ENCODE measurements at places on chromosomes 16 and 17.

DNA sequence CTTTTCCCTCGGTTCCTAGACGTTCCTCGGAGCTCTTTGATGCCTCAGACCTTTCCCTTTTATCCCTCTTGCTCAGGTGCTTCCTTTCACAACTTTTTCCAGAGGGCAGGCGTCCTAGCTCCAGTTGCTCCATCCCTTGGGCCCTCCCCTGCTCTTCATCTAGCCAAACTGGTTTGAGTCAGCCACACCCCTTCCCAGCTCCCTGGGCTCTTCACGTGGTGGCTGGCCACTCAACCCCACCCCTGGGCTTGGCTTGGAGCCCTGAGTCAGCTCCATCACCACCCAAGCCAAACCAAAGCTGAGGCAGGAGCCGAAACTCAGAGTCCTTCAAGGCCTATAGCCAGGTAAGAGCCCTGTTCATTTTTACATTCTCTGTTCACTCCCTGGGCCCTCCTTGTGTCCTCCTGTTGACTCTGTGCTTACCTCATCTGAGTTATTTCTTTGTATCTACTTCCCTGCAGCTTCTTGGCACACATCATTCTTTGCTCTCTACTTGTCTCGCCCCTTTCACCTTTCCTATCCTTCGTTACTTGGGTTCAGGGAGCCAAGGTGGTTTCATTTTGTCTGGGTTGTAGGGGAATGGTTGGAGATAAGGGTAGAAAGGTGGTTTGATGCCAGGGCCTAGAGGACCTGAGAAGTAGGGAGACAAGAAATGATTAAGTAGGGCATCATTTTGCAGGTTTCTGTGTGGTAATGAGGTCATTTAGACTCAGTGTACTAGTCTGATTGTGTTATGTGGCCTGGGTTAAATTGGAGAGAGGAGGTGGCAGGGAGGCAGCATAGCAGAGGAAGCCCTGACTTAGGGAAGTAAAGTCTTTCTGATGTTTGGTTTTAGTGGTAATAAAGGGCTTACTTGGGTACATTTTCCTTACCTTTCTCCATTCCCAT is 7.6 kb upstream of the PHKG2 start:
- no peak for DNase-seq

DNA sequence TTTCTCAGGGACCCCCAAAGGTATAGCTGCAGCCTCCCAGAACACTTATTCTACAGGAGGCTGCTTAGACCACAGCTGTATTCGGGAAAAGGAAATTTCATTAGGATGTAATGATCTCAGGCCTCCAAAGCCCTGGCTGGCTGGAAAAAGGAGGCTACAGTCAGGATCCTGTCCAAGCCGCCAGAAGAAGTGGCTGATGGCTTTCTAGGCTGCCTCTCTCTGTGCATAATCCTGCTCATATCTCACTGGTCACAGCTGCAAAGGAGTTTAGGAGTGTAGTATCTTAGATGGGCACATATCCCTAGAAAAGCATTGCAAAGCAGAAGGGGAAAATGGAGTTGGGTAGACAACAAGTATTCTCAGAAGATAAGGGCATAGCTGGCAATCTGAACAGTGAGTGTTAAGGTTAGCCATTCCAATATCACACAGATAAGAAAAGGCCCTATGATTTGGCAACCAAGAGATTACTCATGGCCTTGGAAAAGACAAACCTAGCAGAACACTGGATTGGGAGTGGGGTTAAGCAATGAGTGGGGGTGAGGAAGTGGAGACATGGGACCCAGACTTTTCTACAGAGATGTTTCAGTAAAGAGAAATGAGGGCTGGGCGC is 26.0 kb upstream of the PRKCA start:
- DNase-seq = no peak

DNA sequence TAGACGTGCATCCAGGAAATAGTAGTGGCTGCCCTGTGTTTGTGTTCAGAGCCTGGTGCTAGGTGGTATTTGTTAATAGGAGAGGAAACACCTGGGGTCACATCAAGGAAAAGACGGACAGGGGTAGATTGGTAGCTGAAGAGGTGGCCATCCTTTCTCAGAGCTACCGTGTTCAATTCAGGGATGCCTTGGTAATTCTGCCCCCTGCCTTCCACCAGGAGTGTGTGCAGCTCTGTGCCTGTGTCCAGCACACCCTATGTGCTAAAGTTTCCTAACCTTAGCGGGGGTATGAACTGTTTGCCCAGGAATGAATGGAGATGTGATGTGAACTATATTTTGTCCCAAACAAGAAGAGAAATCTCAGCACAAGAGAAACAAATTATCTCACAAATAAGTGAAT is 174.1 kb upstream of the MPHOSPH6 start:
- no peak for DNase-seq

GRCh38 chr17:48175692-48176470 is 68.3 kb downstream of the SNX11 start:
- no peak for DNase-seq

- DNase-seq = no peak
Measured at GRCh38 chr16:86970279-86970678, 346.9 kb downstream of the C16orf95 start.

GRCh38 chr17:81345228-81346089 is 49.8 kb upstream of the BAHCC1 start:
- DNase-seq = peak; percentile 60

DNA sequence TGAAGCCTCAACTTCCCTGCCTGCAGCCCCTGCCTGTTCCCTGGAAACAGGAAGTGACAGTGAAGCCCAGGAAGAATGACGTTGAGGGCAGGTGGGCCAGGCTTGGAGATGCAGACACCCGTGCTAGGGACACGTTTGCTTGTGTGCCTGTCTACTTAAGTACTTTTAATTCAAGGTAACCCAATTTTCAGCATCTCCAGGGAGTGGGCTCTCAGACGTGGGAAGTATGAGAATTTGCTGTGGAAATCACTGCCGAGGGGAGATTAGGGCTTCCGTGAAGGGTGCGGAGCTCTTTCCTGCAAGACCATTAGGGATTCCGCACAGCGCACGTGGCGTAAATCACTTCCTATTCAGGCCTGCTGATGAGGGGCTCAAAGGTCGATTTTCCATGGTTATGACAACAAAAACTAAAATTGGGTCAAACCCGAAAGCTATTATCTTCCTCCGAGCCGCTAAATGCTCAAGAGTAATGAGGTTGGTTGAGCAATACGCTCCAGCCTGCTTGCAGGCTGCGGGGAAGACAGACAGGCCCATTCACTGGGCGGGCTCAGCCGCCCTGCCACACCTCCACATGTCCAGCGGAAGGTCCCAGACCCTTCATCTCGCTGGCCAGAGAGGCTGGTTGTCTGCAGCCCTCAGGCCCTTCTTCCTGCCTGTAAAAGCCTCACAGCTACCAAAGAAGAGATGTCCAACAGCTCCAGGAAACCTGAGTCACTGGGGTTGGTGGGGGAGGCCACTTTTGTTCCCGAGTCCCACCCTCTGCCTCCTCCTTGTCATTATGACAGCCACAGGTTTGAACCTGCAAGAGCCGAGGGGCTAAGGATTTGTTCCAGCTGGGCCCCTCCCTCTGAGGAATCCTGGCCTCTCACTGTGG is 109.9 kb downstream of the RBFOX3 start:
- no peak for DNase-seq

- no peak for DNase-seq
Measured at GRCh38 chr17:2057760-2058585, 3.1 kb downstream of the HIC1 start.

DNA sequence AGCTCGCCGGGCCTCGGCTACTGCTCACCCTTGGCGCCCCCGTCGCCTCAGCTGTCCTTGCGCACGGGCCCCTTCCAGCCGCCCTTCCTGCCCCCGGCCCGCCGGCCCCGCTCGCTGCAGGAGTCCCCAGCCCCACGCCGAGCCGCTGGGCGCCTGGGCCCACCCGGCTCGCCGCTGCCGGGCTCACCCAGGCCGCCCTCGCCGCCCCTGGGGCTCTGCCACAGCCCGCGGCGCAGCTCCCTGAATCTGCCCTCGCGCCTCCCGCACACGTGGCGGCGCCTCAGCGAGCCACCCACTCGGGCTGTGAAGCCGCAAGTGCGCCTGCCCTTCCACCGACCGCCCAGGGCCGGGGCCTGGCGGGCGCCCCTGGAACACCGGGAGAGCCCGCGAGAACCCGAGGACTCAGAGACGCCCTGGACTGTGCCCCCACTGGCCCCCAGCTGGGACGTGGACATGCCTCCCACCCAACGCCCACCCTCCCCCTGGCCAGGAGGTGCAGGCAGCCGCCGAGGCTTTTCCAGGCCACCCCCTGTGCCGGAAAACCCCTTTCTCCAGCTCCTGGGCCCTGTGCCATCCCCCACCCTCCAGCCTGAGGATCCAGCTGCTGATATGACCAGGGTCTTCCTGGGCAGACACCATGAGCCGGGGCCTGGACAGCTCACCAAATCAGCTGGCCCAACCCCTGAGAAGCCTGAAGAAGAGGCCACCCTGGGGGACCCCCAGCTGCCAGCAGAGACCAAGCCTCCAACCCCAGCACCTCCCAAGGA is 12.8 kb downstream of the MYO15A start:
- no peak for DNase-seq

DNA sequence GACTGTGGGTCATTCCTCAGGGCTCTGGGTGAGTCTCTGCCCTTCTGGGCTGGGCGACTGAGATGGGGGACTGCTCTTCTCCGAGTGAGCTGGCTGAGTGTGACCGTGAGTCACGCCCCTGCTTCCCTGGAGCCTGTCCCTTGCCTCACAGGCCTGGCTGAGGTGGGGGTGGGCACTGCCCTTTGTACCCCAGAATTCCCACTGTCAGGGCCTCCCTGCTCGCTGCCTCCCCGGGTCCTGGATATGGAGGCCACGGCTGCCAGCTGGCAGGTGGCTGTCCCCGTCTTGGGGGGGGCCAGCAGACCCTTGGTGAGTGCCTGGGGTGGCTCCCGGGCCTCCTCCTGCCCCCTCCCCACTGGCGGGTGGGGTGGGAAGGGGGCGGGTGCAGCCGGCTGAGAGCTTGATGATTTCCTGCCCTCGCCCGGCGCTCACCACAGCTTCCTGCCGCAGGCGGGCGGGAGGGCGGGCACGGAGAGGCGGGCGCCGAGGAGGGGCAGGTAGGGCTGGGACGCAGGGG is at the start of gene LAT:
Gene LAT (plus strand): TSS at position 434 of the 517 bp plus-strand sequence. CDS start 366 bp downstream, outside the sequence.
- DNase-seq = no peak

- no peak for DNase-seq
Measured at GRCh38 chr17:69588316-69588715, 173.8 kb downstream of the MAP2K6 start.

- peak; percentile 90 for DNase-seq
Measured at GRCh38 chr17:9350080-9350479, 225.5 kb downstream of the STX8 start.

- no peak for DNase-seq
Measured at GRCh38 chr16:28101533-28101890, 38.0 kb upstream of the GSG1L start.

DNA sequence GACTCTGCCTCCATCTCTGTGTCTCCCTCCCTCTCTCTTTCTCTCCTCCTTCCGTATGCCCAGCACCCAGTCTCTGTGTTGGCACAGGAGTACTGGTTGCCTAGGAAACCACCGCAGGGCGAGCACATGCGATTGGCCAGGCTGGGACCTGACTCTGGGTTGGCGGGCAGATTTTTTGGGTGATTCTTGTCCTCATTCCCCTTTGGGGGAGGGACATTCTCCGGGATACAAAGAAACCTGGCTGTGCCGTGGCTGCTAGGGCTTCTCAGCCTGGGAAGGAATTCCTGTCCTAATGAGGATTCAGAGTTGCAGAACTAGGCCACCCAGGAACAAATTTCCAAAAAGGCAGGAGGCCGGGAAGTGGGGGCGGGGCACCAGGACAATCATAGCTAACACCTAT is 168.9 kb downstream of the SHISA9 start:
- no peak for DNase-seq

GRCh38 chr17:73900516-73900915 is 256.3 kb upstream of the SDK2 start:
- DNase-seq = no peak

GRCh38 chr17:17551361-17551760 is 40.1 kb downstream of the PEMT start:
- no peak for DNase-seq

GRCh38 chr16:49085686-49086085 is 196.0 kb downstream of the CBLN1 start:
- no peak for DNase-seq

- no peak for DNase-seq
Measured at GRCh38 chr16:52436339-52437276, 110.3 kb downstream of the TOX3 start.

GRCh38 chr16:30533146-30533522 is 1.5 kb downstream of the ZNF747 start:
- DNase-seq = no peak

DNA sequence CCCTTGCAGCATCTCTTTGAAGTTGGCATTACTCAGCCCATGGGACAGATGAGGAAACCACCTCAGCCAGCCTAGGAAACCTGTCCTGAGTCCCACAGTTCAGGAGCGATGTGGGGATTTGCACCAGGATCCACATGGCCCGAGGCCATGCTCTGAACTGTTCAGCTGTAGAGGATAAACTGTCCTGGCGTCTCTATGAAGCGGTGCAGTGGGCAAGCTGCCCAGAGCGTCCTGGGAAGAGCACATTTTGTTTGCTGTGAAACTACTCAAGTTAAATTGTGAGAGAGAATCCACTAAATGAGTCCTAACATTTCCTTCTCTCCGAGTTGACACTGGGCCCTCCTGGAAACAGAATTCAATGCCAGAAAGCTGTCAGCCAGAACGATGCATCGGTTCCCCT is 276.6 kb upstream of the TNRC6C start:
- DNase-seq = no peak

GRCh38 chr16:71402007-71402406 is 39.8 kb downstream of the TLE7 start:
- DNase-seq = no peak

- DNase-seq = no peak
Measured at GRCh38 chr16:6993544-6993943, 339.1 kb upstream of the RBFOX1 start.

All from fibroblast of skin of left biceps (primary cell).